ENCODE measurements at places on chromosomes 5 and 9.

DNA sequence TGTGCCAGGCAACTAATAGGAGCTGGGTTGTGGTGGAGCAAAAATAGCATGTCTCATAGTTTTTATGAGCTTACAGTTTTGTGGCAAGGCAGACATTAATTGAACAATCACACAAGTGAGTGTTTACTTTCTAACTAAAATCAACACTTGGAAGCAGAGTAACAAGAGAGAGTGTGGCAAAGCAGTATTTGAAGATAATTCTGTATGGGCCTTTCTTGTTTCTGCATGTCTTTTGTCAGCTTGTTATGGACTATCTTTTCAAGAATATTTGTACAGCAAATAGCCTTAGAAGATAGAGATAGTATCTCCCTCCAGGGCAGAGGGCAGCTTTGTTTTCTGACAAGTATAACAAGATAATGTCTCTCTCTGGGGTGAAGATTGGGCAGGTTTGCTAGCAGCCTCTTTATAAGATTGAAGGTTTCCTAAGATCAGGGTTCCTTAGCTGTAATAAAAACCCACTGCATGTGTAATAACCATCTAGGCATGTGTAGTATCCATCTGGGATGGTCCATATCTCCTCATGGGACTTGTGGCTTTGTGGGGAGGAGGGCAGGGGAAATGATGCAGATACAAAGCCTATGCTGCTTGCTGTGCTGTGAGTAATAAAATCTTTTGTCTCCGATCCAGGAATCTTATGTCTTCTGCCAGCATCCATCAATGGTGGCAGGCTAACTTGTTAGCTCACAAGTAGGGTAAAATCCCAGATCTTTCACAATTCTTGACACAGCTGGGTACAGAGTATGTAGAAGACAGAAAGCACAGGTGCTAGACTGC, 479.9 kb downstream of the KDM4C start:
- DNase-seq: peak; percentile 52

- DNase-seq: peak; percentile 56
Observed at GRCh38 chr5:102223542-102224477, 72.3 kb downstream of the SLCO4C1 start.

DNA sequence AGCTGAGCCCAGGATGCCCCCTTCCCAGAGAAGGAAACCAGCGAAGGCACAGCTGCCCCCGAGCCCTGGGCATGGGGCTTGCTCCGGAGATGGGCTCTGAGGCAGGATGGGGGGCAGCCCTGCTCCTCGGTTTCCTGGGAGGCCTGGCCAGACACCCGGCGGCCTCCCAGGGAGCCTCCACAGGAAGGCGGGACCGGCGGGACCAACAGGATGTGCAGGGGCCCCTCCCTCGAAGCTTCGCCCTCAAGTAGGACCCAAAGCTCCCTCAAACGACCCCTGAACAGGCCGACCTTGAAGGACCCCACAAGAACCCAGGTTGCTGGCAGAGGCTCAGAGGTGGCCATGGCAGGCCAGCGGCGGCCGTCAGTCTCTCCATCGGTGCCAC, 11.7 kb downstream of the EXD3 start:
- no peak for DNase-seq

GRCh38 chr9:112061152-112061740, 113.9 kb downstream of the SUSD1 start:
- DNase-seq: no peak

GRCh38 chr5:160271396-160271795, 41.0 kb downstream of the CCNJL start:
- peak; percentile 7 for DNase-seq

DNA sequence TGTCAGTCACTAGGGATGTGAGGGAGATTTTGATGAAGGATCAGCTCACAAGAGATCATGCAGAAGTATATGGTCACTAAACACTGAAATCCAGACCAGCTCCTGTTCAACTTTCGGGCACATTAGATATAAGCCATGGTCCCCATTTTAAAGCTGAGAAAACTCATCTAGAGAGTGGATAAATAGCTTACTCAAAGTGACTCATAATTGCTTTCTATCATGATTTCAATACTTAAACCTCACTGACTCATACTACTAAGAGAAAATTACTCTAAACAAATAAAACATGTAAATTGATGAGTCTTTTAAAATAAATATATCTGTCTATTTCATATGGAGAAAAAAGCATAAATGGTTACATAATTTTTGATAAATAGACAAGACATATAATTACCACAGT, 567.7 kb downstream of the TLR4 start:
- DNase-seq: no peak

DNA sequence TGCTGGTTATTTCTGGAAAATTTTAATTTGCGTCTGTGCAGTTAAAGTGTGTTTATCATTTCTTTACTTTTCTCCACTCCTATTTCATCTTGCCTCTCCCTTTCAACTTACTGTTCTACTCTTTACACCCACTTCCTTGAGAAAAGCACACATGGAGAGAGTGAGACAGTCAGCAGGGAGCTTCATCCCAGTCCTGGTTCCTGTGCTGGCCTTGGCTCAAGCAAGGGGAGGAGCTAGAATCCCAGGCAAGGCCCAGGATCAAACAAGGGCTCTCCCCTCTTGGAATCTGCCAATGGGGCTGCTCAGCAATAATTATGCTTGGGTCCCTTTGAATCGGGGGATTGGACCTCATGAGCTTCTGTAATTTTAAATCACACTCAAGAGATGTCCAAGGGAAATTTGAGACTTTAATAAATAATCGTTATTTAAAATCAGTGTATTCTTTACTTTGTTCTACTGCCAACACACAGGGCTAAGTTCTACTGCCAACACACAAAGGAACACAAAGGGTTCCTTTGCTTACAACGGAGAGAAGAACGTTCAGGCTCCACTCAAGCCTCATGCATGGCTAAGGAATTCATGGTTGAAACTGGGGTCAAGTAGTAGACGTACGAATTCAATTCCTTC, 439.3 kb upstream of the DAB2 start:
- DNase-seq: no peak

DNA sequence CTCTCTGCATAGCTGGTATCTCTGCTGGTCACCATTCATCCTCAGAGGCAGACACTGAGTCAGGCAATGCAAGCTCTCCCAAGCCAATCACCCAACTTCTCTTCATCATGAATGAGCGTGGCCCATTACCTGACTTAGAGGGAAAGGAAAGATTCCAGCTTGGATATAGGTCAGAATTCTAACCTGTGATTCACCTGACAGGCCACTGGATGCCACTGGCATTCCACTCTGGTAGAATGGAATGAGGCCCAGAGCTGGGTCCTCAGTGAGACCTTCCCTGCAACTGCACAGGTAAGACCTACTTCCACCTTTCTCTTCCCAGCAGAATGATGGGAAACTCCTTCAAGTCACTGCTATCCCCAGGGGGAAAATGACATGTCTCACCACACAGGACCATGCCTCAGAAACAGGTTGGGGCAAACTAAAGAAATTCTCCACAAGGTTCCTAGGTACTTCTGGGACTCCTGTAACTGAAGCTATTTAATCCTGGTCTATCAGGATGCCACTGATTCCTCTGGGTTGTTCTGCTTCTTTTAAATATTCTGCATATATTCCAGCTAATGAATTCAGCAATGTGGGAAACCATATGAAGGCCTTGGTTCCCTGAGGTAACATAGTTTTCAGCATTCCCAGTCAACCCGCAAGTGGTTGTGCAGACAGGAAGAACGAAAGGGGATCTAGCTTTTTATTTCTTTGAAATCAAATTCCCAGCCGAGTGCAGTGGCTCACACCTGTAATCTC, 62.0 kb downstream of the SUSD1 start:
- DNase-seq: peak; percentile 47

GRCh38 chr5:39302472-39302871, 61.8 kb downstream of the C9 start:
- no peak for DNase-seq

DNA sequence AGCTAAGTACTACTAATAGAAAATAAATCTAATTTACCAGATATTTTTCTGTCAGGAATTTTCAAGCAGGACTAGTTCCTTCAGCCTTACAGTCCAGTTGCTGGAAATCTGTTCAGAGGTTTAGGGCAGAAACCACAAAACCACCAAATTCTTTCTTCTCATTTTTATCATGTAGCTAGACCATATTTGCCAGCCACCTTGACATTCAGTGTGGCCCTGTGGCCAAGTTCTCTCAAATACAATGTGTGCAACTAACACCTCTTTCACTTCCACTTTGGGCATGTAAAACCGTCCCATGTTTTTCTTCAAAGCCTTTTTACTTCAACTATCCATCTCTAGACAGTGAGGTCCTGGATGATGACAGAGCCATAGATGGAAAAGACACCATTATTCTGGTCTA, 1133.2 kb upstream of the CDH18 start:
- no peak for DNase-seq

- DNase-seq: no peak
Observed at GRCh38 chr9:134390947-134391318, 64.7 kb downstream of the RXRA start.

- no peak for DNase-seq
Observed at GRCh38 chr5:123813264-123813663, 301.3 kb downstream of the CSNK1G3 start.

GRCh38 chr5:138213161-138214029, at the start of gene CDC23:
TSS of gene CDC23 (minus strand) at chr5:138213323. CDS start at chr5:138213312, 11 bp downstream.
- DNase-seq: peak; percentile 99

DNA sequence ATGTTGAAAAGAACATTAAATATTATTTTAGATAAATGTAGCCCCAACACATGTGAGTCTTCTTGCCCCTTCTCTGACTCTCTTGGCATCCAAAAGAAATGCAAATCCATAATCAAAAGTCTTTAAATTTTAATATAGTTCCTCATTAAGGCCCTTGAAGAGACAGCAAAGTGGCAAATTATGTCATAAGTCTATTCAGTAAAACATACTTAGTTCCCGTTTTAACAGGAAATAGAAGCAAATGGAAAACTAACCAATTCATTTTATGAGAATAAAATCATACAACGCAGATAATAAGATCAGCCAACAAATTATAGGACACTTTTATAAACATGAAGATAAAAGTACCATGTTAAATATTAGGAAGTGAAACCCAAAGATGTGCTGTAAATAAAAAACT, 20.1 kb upstream of the IFNB1 start:
- no peak for DNase-seq

GRCh38 chr9:8860086-8860485, 1060.5 kb upstream of the DMAC1 start:
- no peak for DNase-seq

GRCh38 chr5:135569755-135570452, 8.9 kb downstream of the CXCL14 start:
- peak; percentile 52 for DNase-seq

GRCh38 chr5:102313912-102314311, 17.8 kb upstream of the SLCO4C1 start:
- DNase-seq: no peak

DNA sequence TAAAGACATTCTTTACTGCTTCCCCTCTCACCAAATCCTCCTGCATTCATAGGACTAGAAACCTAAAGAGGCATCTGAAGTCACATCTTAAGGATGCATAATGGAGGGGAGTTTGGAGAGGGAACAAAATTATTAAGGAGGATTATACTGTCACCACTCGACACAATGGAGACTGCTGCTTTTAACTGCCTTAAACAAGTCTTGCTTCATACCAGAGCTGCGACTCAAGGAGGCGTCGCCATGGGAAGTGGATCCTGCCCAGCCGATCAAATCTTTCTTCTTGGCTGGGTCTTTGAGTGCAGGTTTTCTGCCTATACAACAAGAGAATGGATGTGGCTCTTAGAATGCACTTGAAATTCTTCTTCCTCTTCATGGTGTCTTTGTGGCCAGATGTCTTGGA, 66.7 kb upstream of the FOXE1 start:
- no peak for DNase-seq

DNA sequence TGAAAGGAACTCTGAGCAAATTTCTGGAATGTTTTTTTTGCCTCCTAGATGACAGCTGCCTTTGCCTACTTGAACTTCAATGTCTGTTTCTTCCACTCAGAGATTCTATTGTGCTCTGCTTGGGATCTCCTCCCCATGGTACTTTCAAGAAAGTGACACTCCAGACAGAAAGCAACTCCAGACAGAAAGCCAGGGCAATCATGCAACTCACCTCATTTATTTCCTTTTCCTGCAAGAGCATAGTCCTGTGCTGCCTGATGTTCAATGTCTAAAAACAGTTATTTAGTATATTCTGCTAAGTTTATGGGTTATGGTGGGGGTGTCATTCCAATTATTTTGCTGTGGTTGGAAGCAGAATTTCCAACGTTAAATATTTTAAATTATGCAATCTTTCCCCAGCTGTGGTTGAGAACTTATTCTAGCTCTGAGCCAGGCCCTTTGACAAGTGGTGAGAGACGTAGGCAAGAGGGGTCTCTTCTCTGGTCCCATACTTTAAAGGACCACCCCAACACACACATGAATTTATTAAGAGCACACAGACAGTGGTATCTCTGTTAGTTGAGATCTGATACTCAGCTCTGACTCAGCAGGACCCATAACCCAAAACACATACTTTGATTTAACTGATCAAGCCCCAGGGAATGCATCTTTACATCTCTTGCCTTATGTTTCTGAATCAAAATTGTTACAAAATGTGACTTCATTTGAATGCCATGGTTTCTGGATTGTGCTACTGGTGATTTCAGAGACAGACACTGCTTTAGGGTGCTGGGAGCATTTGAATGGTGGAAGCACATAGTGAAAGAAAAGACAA, 39.5 kb upstream of the MAMDC2 start:
- no peak for DNase-seq

- no peak for DNase-seq
Observed at GRCh38 chr5:142296914-142297417, 27.9 kb downstream of the SPRY4 start.

DNA sequence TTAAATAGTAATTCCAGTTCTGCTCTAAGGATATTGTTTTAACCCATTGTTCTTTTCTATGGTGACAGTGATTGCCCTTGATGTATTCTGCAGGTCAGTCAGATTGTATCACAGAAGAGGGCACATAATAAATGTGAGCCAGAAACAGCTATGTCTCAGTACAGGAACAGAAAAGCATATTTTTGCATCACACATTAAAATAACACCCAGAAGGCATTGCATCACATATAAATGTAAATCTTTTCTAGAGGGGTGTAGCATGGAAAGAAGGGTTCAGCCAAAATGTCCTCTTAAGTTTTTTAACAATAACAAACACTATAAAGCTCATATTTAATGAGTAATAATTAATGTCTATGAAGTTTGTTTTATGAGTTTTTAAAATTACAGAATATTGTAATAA, 30.0 kb downstream of the ZCCHC7 start:
- DNase-seq: no peak

DNA sequence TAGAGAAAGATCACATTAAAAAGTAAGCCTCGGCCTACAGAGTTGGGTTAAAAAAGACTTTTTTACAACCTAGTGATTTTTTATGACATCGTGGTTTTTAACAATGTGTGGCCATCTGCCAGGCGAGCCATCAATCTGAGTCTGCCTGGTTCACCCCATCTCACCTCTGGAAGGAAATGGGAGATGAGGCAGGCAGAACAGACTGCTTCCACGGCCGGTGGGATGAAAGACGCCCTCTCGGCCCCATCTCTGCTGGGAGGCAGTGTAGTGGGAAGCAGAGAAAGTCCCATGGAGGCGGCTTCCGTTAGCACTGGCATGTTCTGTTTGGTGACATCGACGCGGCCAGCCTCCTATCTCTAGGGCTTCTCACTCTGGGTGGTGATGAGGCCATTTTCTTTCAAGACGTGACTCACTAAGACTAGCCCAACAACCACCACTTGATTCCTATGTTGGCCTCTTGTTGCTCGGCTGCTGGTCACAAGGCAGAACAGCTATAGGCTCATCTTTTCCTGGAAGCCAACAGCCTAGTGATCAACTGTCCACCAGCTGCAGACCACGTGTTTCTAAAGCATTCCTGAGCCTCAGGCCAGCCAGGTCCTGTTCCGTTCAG, 132.4 kb upstream of the OTULINL start:
- DNase-seq: no peak

- DNase-seq: peak; percentile 33
Observed at GRCh38 chr9:35605351-35606137, 482 bp downstream of the TESK1 start.
